CD4-positive, alpha-beta T cell treated with Interleukin-15 for 4 hours (primary cell): ENCODE measurements at places on chromosomes 7 and 10.

- DNase-seq = no peak
Observed at GRCh38 chr7:122813845-122814244, 72.4 kb downstream of the CADPS2 start.

DNA sequence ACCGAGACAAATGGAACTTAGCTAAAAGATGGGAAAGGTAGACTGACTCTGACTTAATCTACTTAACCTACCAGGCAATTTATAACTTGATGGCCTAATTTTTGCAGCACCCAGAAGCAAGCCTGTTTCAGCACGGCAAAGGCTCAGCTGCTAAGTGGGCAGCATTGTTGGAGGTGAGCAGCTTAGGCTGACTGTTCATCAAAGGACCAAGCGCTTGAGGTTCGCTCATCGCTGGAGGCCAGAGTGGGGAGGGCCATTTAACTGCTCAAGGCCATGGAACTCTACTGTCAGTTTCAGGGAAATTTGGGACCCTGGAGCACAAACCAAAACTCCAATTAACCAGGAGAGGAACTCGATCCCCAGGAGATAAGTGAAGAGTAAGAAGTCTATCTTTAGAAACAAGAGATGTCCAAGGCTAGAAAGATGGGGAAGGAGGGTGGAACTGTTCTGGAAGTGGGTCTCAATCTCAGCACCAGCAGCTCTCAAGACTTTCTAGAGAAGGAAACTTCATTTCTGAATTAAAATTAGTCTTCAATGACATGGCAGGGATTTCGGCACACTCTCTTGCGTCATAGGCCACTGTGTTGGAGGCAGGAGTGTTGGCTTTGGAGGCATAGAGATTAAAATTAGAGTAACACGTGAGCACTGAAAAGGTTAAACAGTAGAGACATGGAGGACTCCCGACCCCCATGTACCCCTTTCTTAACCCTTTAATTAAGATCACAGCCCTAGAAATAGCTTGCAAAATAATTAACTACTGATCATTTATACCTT lies 43.1 kb downstream of the EGFR start:
- no peak for DNase-seq

DNA sequence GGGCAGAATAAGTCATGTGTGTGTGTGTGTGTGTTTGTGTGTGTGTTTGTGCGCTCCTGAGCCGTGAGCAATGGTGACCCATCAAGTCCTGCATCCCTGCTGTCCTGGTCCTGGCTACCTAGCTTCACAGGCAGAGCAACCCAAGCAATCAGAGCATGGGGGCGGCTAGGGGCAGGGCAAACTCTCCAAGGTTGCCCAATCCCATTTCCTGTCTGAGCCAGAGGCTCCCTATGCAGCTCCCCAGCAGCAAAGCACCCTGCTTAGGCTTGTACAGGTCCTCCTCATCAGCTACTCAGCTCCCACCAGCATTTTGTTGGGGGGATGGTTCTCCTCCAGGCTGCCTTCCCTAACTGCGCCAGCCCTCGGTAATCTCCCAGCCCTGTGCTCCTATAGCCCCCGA lies 31.1 kb upstream of the CRHR2 start:
- no peak for DNase-seq

GRCh38 chr10:67789769-67790168 lies 48.2 kb downstream of the DNAJC12 start:
- no peak for DNase-seq

DNA sequence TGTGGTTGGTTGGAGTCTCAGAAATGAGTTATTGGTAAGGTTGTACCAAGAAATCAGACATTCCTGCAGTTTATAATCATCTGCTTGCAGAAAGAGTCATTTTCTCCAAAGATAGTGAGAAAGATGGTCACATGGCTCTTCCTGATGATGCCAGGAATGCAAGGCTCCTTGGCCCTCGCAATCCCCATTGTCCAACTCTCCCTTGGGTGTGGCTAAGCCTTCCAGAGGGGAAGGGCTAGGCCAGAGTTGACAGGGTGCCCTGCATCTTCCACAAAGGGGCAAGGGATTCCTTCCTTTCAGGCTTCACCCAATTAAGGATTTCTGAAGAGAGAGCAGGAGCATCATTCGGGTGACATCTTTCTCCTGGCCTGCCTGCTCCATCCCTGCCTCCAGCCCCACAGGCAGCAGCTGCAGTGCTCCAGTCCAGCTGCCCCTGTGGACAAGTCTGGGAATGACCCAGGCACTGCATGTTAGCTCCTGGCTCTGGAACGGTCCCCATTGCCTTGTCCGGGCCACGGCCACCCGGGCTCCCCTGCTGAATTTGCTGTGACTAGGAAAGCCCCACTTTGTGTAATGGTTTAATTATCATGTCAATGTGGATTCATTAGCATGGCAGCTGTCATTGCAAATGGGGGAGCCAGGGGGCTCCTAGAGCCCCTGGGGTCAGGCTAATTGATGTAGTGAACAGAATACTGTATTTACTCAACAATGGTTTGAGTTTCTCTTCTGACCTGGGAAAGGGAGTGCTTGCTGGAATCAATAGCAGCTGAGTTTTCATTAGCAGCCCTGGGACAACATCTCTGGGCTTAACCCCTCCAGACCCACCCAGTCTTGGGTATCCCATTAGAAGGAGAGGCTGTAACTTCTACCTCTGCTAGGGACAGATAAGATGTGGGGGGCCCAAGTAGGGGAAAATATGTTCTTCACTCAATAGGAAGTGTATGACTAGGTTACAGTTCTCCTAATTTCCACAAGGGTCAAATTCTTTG lies 112.6 kb upstream of the TBX20 start:
- no peak for DNase-seq

DNA sequence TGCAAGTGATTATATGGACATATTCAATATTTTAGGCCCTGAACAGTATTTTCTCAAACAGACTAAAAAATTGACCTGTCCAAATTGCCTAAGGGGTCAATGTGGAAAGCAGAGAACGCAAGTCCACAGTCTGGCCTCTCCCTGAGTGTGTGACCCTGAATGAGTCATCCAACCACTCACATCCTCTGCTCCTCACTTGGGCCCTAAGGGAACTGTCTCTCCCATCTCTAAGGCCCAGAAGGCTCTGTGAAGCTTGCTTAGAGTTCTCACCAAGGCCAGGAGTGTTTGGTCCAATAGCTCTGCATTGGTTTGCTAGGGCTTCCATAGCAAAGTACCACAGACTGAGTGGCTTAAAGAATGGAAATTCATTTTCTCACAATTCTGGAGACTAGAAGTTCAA lies 155.1 kb downstream of the LSM5 start:
- DNase-seq = no peak

DNA sequence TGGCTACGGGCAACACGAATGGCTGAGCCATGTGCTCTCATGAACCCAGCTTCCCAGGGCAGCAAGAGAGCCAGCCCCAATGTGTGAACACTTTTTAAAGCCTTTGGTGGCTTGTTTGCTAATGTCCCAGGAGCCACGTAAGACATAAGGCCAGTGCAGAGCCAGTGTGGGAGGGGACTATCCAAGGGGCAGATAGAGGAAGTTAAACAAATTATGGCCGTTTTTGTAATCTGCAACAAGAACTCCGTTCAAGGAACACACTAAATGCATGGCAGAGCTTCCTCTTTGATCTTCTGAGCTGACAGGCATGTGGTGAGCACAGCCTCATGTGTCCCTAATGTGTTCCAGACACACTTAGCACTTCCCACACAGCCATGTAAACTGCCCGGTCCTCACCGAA lies 133.3 kb downstream of the TEX36 start:
- no peak for DNase-seq

GRCh38 chr10:119737823-119738222 lies 12.0 kb downstream of the INPP5F start:
- peak; percentile 20 for DNase-seq

GRCh38 chr7:153518201-153518984 lies 533.8 kb upstream of the DPP6 start:
- DNase-seq = no peak

DNA sequence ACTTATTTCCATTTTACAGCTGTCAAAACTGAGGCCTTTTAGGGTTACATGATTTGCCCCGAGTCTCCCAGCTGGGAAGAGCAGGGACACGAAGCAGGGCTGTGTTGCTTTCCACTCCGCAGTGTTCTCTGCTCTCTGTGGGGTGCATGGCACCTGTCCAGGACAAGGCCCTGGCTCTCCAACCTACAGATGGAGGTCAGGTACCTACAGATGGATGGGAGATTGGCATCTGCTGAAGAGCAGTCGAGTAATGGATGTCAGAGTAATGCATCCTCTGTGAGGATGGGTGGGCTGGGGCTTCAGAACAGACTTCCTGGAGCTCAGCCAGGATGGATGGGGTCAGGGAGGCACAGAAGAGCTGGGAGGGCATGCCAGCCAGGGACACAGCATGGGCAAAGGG lies 85.0 kb downstream of the EMX2 start:
- no peak for DNase-seq
